ENCODE measurements at places on chromosomes 13 and 19.

DNA sequence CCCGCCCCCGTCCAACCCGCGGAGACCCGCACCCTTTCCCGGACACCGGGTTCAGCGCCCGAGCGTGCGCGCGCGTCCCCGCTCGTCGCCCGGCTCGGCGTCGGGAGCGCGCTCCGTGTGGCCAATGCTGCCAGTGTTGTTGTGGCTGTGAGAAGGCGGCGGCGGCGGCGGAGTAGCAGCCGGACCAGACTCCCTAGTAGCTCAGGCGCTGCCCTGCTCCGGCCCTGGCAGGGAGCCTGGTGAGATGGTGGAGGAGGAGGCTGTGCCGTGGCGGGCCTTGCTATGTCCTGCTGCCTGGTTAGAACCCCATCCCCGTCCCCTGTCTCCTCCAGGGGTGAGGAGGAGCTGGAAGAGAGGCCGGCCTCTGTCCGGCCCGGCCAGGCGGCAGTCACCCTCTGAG is 553.2 kb downstream of the TUBA3C start:
- DNase-seq, result no peak

- no peak for DNase-seq
Measured at GRCh38 chr19:51905206-51905605, 389 bp upstream of the ZNF649 start.

DNA sequence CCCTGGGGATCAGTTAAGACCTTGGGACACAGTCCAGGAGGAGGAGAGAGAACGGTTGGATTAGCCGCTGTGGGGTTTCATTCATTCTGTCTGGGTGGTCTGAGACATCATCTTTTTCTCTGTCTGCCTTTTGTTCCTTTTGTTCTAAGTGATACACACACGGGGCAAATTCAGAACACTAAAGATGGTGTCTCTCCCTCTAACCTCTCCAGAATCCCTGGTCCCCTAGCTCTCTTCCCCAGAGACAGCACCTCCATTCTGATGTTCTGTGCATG is 5.0 kb downstream of the BICRA start:
- DNase-seq, result no peak

GRCh38 chr19:56725829-56726424 is 54.4 kb upstream of the ZNF835 start:
- DNase-seq, result no peak

DNA sequence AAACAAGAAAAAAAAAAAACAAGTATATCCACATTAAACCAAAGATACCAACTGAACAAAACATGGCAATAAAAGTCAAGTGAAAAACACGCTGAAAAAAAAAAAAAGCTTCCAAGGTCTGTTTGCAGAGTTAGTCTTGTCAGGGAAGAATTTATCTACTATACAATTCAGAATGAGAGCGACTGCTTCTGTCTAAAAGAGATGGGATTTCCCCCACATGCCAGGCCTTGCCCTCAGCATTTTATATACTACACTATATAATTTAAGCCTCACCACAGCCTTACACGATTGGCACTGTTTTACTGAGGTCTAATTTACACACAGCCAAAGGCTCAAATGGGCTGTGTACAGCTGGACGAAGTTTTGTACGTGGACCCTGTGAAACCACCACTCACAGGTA is 67.3 kb downstream of the FOXO1 start:
- peak; percentile 22 for DNase-seq

DNA sequence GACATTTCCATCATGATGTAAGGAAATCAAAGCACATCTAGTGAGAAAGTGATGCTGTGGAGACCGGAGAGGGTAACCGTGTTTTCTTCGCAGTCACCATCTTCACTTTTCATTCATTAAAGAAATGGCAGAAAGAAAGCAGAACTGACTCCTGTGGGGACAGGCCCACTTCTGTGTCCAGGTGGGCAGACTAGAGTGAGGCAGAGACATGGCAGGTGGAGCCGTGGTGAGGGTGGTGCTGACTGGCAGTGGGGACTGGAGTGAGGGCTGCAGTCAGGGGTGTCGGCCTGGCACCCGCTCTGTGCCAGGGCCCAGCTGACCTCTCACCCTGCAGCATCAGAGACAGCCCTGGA is 71.4 kb upstream of the MCF2L start:
- DNase-seq, result no peak

DNA sequence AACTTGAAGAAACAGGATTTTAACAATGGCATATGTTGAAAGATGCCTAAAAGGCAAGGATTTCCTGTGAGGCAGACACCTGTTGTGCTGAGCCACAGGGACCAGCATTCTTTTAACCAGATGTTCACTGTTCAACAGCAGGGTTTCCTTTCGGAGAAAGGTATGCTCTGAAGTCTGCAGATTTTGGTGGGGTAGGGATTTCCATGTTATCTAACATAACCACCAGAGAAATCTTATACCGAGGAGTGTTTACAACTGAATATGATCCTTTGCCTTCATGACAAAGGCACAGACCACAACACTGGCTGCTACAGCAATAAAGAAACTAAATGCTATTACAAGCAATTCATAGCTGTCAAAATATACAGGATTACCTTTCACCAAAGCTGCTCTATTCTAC is 48.1 kb downstream of the MPHOSPH8 start:
- DNase-seq, result no peak

DNA sequence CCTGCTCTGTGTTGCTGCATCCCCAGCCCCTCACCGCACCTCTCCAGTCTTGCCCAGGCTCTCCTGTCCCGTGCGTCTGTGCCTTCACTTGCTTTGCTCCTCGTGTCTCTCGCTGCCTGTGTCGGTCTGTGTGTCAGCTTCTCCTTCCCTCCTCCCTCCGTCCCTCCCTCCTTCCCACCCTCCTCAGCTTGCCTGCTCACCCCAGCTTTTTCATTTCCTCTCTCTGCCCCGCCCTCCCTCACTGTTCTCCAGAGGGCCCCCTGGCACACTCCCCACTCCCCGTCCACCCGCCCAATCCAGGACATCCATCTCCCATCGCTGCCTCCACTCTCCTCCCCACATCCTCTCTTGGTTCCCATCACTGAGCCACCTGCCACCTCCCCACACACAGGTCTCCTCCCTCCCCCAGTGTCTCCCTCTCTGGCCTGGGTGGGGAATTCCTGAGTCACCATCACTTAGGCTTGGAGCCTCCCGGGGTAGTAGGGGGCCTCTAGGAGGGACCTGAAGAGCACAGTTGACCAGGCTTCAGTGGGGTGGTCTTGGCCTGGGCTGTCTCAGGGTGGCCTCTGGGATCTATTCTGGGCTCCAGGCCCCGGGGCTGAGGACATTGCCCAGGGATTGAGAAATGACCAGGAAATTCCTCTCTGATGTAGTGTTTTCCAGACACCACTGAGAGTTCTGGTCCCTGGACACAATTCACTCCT is at the start of gene PTGIR:
PTGIR (minus strand) TSS at position 132 of the 704 bp plus-strand sequence. CDS start 864 bp downstream, outside the sequence.
- peak; percentile 29 for DNase-seq

DNA sequence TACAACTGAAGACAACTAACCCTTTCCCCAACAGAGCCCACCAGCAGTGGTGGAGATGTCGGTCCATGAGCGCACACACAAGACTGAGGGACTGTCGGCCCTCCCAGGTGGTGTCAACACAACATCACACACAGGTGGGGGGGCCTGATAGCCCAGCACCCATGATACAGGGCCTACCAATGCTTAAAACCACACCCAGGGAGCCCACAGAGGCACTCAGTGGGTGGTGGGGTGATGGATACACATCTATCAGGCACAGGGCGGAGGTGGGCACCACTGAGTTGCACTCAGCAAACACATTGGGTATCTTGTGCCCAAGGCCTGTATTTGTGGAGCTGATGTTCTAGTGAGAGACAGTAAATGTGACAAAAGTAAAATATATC is 7.0 kb upstream of the ZFP36 start:
- DNase-seq, result no peak

DNA sequence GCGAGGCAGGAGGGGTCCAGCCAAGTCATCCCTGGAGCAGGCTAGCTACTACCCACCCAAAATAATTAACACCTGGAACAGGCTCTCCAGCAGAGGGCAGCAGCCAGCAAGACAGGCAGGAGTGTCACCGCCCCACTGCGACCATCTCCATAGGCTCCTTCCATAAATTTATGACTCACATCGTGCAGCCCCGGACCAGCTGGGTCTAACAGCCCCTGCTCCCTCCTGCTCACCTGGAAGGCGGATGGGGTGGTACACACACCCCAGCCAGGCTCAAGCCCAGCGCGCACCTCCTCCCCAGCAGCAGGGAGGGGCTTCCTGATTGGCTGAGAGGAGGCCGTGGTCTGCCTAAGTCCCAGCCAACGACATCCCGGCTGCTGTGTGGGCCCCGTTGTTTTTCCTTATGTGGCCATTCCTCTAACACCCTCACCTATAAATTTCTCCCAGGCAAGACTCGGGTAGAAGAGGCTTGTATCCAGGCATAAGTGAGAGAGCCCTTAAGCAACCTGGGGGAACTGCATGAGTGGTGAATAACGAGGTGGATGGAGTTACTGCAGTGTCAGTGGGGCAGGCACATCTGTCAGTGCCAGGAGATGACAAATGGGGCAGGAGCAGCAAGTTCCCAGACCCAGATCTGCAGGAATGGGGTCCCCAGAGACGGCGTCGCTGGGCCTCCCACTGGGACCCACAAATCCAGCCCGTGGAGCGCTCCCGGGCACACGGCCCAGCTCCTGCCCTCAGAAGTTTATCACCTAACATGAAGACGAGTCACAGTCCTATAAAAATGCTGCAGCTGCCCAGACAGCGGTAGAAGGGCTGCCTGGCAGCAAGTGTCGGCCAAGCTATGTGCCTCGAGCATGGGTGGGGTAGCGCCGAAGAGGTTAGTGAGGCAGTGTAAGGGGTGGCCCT is 43.1 kb downstream of the CEBPG start:
- DNase-seq, result peak; percentile 74

GRCh38 chr13:109816808-109817203 is 30.4 kb upstream of the IRS2 start:
- no peak for DNase-seq

DNA sequence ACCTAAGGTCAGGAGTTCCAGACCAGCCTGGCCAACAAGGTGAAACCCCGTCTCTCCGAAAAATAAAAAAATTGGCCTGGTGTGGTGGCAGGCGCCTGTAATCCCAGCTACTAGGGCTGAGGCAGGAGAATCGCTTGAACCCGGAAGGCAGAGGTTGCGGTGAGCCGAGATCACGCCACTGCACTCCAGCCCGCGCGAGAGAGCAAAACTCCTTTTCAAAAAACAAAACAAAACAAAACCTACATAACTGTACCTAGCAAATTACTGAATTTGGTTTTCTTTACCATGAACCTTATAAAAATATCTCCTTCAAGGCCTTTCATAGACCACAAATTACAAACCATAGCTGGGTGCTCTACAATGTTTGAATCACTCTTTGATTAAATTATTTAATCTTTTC is 760 bp downstream of the ZNF91 start:
- DNase-seq, result peak; percentile 30

- DNase-seq, result no peak
Measured at GRCh38 chr13:34208336-34208735, 390.4 kb downstream of the RFC3 start.

- no peak for DNase-seq
Measured at GRCh38 chr19:54253331-54254194, 3.5 kb downstream of the LILRB5 start.

DNA sequence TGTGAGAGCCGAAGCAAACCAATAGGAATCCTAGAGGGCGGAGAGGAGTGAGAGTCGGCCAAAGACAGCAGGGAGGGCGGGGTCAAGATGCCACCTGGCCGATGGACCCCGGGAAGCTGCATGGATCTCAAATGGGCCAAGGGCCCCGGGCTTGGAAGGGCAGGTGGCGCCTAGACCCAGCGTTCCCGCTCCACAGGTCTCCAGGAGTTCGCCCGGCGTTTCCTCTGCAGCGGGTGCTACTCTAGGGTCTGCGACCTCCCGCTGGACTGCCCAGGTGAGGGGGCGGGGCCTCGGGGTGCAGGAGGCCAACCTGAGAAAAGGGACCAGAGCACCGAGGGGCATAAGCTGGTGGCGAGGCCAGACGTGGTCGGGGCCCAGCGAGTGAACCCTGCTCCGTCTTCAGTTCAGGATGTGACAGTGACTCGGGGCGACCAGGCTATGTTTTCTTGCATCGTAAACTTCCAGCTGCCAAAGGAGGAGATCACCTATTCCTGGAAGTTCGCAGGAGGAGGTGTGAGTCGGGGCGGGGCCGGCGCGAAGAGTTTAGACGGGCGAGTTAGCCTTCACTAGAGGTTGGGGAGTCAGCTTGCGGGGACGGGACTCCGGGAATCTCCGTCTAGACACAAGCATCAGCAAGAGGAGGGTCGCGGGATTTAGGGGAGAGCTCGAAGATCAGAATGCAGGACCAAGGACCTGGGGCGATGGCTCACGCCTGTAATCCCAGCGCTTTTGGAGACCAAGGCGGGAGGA is 9.9 kb downstream of the SPACA6 start:
- no peak for DNase-seq

DNA sequence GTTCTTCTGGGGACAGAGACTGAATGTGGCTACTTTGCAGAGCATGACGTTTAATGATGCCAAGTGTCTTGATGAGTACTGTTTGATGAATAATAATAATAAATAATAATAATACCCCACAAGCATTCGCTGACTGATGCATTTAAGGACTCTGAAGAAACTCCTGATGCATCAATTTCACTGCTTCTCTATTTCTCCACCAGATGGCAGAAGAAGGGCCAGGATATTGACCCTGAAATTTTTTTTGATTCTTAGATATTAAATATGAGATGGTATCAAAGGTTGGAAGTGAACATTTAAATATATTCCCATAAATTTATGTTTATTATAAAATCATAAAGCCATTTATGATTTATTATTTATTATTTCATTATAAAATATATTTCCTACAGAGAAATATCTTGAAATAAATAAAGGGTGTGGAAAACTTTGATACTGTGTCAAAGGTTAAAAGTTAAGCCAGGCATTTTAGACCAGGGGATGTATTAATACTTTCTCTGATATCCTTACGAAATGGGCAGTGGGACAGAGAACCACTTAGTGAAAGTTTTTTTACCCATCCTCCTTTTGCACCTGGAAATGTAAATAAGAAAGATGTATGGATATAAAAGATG is 170.9 kb downstream of the LACC1 start:
- no peak for DNase-seq

DNA sequence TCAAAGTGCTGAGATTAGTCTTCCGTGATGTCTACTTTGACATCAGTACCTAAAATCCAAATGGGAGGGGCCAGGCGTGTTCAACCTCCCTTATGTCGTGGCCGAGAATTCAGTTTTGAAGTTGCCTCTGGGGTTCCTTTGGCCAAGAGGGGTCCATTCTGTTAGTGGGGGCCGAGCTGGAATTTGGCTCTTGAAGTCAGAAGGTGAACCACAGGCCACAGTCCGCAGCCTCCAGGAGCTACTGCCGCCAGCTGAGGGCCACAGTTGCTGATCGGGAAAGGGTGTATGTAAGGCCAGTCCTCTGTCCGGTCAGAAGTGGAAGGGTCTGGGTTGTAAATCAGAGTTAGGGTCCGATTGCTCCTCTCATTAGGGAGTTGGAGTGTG is 31.0 kb downstream of the ATP11A start:
- no peak for DNase-seq

GRCh38 chr13:37701972-37702371 is 103.4 kb upstream of the POSTN start:
- no peak for DNase-seq

DNA sequence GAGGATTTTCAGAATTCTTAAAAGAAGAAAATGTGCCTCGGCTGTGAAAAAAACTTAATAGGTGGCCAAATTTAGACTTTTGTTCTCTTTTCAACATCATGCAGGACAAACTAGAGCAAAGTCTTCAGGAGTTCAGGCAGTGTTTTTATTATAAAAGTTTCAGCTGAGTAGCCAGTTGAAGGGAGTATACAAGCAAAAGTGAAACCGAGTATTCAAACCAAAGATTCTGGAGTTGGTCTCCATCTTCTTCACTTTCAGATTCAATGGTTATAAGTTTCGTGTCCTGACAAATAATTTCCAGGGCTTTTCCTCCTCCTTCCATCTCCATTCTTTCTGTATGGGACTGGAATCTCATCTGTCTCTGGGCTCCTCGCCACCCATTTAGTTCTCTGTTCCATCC is 379.7 kb downstream of the GPC5 start:
- no peak for DNase-seq

- no peak for DNase-seq
Measured at GRCh38 chr13:34338102-34338501, 520.2 kb downstream of the RFC3 start.
